ENCODE measurements at places on chromosomes 2 and 18. TPM values are rescaled to one million over a fixed set of nuclear protein-coding genes. Genes with fewer than 3 reads are reported as not detected.

Gene MERTK
- total RNA-seq: 0.13 TPM

Gene SPC25
- total RNA-seq: 0.27 TPM

Gene FASTKD1
- 15.6 TPM for total RNA-seq

Gene MARCHF4
- not detected for total RNA-seq

Gene PLCL1
- 27.2 TPM for total RNA-seq

Gene KCNS3
- total RNA-seq: not detected

All from T-helper 17 cell (primary cell).